ENCODE measurements at places on chromosomes 5 and 9.

DNA sequence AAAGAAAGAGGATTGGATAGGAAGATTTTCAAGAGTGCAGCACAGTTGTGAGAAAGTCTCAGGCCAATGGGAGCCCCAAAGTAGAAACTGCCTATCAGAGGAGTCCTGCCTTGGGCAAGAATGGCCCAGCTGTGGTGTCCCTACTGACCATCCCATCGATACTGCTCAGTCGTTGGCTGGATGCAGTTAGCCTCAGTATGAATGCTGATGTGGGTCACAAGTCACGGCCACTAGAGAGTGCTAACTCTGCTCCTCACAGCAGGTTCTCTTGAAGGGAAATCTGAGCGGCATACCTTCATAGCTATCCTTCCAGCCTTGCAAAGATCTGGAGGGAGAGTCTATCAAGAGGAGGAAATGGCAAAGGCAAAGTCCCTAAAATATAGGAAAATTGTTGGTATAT is 11.6 kb upstream of the CETN3 start:
- no peak for DNase-seq

GRCh38 chr5:151904127-151904526 is 20.5 kb downstream of the GLRA1 start:
- no peak for DNase-seq

DNA sequence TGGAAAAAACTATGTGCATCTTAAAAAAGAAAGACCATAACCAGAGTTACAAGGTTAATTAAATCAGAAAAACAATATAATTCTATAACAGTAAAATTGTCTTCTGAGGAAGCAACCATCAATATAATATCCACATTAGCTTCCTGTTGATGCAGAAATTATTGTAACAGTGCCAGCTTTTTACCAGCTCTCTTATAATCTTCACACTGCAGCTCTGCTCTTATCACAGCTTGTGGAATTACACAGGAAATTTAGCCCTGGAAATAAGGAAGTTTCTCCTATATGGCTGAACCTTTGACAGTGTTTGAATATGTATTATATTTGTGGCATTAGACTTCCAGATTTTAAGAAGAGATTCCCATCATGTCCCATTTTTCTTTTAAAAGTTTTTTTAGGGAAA is 49.1 kb upstream of the TEK start:
- DNase-seq: no peak

GRCh38 chr5:143055596-143056338 is 285.6 kb downstream of the ARHGAP26 start:
- DNase-seq: no peak

GRCh38 chr5:29051509-29051908 is 2013.1 kb upstream of the CDH9 start:
- DNase-seq: no peak
